ENCODE measurements at places on chromosomes 4 and X. TPM values are rescaled to one million over a fixed set of nuclear protein-coding genes. Genes with fewer than 3 reads are reported as not detected.
A peak's percentile ranks its signal among the peaks of the same experiment; 100 is the strongest.

GRCh38 chrX:25858273-25858880 lies 279.8 kb upstream of the MAGEB18 start:
- H3K27ac ChIP-seq, result no peak overlapping the region
- no peak for DNase-seq
- H3K27me3 ChIP-seq, result no peaks in the 10 kb centered on the region

GRCh38 chr4:39609454-39609931 lies 29.2 kb downstream of the SMIM14 start:
- no peak overlapping the region for H3K4me3 ChIP-seq
- H3K4me1 ChIP-seq, result no peaks in the 10 kb centered on the region
- no peaks in the 10 kb centered on the region for H3K27me3 ChIP-seq
- no peak for DNase-seq
- H3K27ac ChIP-seq, result peak overlapping the region; percentile 19

The EGF gene
- not detected for total RNA-seq

GRCh38 chrX:31508338-31508737 lies 436.5 kb upstream of the FTHL17 start:
- DNase-seq, result no peak
- H3K4me1 ChIP-seq, result no peaks in the 10 kb centered on the region
- no peak overlapping the region for H3K27ac ChIP-seq
- H3K4me3 ChIP-seq, result no peak overlapping the region

DNA sequence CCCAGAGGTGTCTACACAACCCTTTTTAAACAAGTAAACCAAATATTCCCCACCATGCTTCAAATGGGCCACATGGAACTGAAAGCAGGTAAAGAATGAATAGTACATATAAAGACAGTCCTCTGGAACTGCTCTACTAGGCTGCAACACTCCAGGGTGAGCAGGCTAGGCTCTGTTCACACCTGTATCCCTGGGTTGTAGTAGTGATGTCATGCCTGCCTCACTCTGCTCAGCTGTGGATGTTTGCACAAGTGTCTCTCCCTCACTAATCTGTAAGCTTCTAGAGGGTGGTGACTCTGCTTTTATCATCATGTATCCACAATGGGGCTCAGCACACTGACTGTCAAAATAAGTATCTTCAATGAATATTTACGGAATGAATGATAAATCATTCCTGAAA lies 20.4 kb downstream of the LEF1 start:
- no peak overlapping the region for H3K27ac ChIP-seq
- no peak for DNase-seq
- H3K4me1 ChIP-seq, result no peaks in the 10 kb centered on the region

- no peaks in the 10 kb centered on the region for H3K36me3 ChIP-seq
- H3K27me3 ChIP-seq, result no peaks in the 10 kb centered on the region
- DNase-seq, result no peak
- H3K4me3 ChIP-seq, result no peak overlapping the region
Observed at GRCh38 chr4:42159271-42160001, 7.0 kb upstream of the BEND4 start.

DNA sequence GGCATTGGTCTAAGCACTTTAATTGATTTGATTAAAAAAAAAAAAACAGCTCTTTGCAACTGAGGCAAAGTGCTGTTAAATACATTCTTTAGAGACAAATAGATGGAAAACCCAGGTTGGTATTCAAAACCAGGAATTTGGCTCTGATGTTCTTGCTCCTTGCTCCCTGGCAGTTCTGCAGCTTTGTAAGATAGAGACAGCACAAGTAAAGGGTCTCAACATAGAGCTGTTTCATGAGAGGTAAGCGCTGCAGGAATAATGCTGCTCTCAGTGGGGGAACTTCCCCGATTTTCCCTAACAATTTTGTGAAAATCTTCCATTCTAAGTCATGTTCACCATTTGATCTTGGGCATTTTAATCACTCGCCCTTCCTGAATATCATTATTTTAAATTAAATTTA lies 479.5 kb upstream of the HS3ST1 start:
- H3K4me3 ChIP-seq, result no peak overlapping the region
- no peaks in the 10 kb centered on the region for H3K4me1 ChIP-seq
- no peak for DNase-seq
- no peaks in the 10 kb centered on the region for H3K27me3 ChIP-seq
- H3K36me3 ChIP-seq, result no peaks in the 10 kb centered on the region
- H3K27ac ChIP-seq, result no peak overlapping the region

DNA sequence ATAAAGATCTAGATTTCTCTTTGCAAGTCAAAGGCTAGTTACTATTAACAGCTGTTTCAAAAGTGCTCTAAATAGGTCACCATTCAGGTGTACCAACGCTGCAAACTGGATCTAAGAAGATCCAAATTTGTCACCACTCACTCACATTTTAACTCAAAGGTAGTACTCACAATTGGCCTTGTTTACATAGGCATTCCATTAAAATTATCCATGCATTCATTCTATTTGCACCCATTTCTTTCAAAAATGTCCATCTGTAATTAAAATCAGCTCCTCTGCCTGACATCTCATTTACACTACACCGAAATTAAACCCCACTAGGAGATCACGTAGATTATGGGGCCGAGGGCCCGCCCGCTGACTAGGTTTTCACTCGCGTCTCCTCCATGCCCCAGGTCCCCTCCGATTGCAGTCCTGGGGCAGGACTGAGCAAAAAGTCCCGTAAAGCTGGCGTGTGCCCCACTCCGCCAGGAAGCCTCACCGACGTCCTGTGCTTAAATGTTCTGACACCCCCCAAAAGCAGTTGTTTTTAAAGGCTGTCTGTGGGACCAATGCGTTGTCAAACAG lies 1.3 kb upstream of the ING2 start:
- H3K36me3 ChIP-seq, result no peaks in the 10 kb centered on the region
- no peak for DNase-seq
- peaks cover 4% of the 10 kb centered on the region for H3K4me1 ChIP-seq
- peak overlapping the region; percentile 95 for H3K27ac ChIP-seq
- H3K4me3 ChIP-seq, result peak overlapping the region; percentile 85

DNA sequence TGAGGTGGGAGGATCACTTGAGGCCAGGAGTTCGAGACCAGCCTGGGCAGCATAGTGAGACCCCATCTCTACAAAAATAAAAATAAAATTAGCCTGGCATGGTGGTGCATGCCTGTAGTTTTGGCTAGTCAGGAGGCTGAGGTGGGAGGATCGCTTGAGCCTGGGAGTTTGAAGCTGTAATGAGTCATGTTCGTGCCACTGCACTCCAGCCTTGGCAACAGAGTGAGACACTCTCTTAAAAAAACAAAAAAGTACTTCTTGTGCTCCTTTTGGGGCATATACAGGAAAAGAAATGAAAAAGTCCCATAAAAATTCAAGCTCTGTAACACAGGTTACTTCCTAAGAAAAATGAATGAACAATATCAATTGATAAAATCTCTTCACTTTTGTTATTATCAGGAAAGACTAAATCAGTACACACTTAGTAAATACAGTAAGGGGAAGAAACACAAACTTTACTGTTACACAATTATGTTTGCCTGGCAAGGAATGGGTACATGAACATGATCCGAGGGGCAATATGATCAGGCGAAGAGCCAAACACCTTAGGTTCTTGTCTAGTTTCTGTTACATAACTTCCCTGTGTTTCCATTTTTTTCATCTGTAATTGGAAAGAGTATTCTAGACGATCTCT lies 46.9 kb downstream of the CCDC158 start:
- DNase-seq, result no peak
- no peak overlapping the region for H3K27ac ChIP-seq
- no peaks in the 10 kb centered on the region for H3K36me3 ChIP-seq
- H3K4me3 ChIP-seq, result no peak overlapping the region
- no peaks in the 10 kb centered on the region for H3K27me3 ChIP-seq

DNA sequence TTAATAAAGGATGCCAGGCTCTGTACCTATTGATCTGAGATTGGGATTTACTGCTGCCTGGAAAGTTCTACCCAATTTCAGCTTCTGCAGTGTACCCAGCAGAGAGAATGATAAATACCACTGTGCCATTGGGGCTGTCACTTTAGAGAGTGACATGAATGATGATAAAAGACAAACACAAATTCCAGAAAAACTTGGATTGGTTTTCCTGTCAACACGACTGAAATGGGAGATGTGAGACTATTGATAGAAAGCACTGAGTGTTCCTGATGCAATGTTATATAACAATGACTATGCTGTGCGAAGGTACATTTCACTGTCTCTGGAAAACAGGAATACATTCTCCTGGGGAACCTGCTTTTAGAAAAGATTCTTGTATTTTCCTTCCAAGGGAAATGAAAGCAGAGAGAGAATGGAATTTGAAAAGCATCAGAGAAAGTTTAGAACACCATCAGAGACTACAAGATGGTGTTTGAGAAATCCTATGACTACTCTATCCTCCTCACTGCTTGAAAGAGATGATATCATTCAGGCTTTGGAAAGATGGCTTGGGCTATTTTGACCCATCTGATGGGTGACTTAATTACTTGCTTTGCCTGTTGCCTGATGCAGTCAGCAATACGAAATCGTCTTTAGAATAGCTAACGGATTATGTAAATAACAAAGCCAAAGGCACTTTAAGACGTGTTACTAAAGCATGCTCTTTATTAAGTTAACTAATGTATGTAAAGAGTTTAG lies 49.7 kb downstream of the MID1IP1 start:
- no peaks in the 10 kb centered on the region for H3K4me1 ChIP-seq
- H3K27me3 ChIP-seq, result no peaks in the 10 kb centered on the region
- H3K36me3 ChIP-seq, result no peaks in the 10 kb centered on the region
- H3K27ac ChIP-seq, result no peak overlapping the region

DNA sequence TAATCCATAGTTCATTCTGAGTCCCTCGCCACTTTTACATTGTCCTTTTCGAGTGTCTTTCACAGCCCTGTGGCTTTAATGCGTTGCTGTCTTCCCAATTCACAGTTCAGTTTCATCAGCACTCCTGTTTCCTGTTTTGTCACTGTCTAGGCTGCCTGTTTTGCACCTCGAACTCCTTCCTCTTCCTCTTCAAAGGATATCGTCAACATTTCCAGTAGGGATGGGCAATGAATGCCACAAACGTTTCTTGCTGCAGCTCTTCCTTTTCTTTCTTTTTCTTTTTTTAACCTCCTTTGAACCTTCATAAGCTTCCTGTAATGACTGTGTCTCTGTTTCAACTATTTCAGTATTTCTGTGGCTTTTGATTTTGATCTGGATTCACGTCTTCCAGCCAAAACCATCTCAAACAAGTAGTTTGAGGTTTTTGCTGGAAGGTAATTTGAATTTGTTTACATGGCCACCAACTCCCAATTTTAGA lies 105.4 kb downstream of the ANXA3 start:
- H3K36me3 ChIP-seq, result no peaks in the 10 kb centered on the region
- H3K4me1 ChIP-seq, result peaks cover 3% of the 10 kb centered on the region
- no peak overlapping the region for H3K27ac ChIP-seq
- no peaks in the 10 kb centered on the region for H3K27me3 ChIP-seq

The SOWAHB gene
- 6.5 TPM for total RNA-seq

The GLRB gene
- total RNA-seq, result 8.4 TPM

Data from ascending aorta (tissue), 2 donors.